GM20000 (cell line): ENCODE measurements at places on chromosomes 5 and 9.

DNA sequence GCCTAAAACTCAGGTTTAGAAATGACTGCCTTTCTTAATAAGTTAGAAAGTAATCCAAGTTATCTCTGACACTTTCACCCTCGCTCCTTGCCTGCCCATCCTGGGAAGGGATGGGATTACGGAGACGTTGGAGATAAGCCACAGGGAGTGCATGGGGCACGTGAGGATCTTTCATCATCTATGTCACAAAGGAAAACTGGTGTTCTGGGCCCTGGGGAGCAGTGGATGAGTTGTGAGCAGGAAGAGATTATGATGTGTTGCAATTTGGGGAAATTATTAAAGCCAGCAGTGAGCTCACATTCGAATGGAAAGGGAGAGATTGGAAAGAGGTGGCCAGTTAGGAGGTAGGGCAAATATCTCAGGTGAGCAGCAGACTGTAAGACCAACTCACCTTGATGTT, 12.8 kb downstream of the AFAP1L1 start:
- DNase-seq = no peak

GRCh38 chr5:52010454-52010853, 627.2 kb downstream of the ISL1 start:
- no peak for DNase-seq

DNA sequence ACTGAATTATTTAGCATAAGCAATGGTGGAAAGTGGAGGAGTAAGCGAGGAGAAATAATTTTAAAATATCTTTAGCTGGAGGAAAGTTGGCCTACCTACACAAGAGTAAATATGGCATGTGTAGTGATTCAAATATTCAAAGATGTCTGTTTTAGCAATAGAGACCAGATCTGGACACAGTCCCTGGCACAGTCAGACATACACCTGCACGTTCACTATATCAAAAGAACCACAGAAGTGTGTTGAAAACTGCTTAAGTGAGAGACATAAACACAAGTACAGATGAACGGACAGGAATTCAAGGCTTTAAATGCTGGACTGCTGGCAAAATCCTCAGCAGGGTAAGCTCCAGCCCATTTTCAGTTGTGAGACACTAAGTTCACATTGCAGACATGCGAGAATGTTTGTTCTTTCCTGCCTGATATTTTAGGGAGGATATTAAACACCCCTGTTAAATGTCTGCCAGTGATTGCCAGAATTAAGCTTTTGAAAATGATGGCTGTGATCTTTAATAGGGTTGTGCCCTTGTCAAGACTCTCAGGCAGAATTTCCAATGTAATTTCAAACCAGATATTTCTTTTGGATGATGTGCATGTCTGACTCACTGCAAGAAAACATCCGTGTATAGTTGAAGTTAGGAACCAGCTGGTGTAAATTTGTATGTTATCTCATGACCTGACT, 810.6 kb downstream of the TLE4 start:
- DNase-seq = no peak

DNA sequence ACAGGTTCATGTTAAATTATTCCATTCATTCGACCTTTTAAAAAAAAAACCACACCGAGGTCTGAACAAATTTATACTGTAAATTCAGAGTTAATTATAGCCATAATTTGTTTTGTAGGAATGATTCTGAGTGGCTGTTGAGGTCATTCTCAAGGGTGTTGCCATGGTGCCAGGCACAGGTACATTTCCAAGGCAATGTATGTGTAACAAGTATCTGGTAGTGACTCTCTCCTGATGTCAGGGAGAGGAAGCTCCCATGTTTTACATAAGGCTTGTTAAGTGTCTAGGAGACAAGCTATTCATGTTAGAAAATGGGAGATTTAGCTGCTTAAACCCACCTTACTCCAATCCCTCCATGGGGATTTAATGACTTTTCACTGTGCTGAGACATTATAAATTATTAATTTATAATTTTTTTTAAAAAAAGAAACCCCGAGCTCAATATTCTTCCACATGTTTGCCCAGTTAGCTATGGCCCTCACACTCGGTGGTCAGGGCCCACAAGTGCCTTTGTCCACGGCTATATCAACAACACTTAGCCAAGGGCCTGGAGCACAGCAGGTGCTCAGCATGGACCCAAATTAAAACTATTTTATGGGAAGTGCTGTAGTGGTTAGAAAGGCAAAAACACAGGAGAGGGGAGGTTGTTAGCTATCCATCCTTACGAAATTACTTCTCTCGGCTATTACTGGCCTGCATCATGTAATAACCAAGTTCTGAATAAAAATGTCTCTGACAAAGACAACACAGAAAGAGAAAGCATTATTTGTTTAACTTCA, 154.6 kb upstream of the GNA14 start:
- no peak for DNase-seq

DNA sequence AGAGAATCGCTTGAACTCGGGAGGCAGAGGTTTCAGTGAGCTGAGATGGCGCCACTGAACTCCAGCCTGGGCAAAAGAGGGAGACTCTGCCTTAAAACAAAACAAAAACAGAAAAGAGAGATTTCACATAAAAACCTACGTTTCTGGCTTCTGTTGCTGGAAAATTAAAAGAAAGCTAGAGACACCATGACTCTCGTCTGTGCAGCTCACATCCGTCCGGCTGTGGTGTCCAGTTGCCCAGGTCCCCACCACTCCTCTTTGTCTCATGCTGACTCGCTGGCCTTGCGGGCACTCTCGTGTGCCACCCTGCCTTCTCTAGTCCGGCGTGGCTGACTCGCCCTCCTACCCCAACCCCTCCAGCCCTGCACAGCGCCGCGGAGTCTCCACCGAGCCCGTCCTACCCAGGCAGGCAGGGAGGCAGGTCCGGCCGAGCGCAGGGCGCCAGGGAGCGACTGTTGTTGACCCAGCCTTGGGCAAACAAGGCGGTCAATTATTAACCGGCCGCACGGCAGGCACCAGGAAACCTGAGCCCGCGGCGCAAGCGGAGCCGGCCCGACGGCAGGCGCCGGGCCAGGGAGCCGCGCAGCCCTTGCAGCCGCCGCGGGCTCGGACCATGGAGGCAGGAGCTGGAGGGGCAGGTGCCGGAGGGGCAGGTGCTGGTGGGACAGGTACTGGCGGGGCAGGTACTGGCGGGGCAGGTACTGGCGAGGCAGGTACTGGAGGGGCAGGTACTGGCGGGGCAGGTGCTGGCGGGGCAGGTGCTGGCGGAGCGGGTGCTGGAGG, at the start of gene PRRT1B:
Gene PRRT1B (plus strand): TSS at position 521 of the 783 bp plus-strand sequence. CDS start 93 bp downstream, at position 614.
- no peak for DNase-seq

DNA sequence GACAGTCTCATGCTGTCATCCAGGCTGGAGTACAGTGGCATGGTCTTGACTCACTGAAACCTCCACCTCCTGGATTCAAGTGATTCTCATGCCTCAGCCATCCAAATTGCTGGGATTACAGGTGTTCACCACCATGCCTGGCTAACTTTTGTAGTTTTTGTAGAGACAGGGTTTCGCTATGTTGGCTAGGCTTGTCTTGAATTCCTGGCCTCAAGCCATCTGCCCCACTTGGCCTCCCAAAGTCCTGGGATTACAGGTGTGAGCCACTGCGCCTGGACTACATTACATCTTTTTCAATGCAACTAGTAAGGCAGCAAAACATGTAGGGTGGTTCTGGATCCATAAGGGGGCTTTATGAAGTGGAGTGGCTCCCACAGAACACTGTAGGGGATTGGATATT, 29.6 kb upstream of the RASGEF1C start:
- DNase-seq = no peak

DNA sequence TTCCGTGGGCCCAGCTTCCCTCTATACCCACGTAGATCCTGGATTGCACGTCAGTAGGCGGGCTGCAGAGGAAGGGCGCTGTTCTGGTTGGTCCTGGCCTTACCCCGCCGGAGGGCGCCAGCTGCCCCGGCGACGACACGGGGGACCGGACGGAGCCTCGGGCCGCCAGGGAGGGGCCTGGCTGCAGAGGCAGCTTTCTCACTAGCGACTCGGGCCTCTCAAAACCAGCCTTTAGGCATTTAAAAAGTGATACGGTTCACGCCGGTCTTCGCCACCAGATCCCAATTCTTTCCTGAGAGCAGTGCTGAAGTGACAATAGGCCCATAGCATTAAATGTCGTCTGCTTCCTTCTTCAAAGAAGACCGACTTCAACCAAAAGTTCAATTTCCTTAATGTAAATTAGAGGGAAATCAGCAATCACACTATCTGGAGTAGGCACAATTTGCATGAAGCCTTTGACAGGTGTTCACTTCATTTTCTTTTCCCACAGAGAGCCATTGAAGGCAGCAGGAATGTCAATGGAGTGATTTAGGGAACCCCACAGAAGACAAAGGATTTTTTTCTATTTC, 17.6 kb upstream of the UBE2D2 start:
- DNase-seq = peak; percentile 83

DNA sequence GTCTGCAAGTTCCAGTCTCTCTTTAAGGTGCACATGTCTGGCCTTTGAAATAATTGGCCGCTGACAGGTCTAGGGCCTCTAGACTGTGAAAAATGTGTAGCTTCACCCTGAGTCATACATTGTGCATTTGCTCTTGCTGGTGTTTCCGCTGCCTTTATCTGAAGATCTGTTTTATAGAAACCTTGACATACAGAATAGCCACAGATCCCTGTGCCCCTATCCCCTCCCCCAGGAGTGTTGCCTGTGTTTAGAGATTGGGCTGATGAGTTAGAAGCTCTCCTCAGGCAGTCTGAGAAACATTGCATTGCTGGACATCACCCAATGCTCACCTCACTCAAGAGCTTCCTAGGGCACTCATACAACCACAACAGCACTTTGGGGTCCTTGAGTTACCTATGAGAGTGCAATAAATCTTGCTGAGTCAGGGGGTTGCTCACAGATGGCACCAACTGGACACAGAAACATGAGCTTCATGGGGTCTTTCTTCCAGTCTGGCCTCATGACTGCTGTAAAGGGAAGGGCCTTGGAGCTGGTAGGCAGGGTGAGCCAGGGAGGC, 3.8 kb upstream of the ZNF782 start:
- no peak for DNase-seq

- no peak for DNase-seq
Observed at GRCh38 chr5:104817127-104817526, 1254.5 kb upstream of the NUDT12 start.

DNA sequence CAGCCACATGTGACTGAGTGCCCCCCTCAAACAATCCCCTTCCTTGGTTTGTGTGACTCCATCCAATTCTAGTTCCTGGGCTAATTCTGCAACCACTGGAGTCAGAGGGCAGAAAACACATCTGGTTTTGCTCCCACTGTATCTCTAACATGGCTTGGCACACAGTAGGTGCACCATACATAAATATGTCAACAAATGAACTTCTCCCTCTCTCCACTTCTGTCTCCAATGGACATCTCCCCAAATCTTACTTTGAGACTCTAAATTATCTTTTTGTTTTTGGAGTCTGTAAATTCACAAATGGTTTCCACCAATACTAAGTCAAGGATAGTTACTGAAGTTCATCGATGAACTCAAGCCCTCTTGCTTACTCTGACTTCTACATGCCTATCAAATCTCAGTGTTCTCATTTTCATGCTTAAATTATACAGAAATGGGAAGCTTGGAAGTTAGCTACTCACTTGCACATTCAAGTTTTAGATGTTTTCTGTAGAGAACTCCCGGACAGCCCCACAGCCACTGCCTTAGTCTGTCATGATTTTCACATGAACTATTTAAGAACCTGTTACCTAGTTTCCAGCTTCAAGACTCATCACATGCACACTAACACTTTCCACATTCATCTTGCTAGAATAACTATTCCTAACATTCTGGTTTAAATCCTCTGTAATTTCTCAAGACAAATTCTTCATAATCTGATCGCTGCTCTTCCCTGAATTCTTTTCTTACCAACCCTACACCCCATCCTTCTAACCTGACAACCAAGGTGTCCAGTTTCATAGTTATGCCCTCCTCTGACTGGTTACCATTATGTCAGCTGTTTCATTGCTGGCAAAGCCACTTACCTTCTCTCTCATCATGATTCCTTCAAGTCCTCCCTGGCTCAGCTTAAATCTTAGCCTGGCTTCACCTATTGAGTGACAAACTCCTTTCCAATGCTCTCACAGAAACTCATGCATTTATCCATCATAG, 6.0 kb downstream of the RPL37 start:
- no peak for DNase-seq

DNA sequence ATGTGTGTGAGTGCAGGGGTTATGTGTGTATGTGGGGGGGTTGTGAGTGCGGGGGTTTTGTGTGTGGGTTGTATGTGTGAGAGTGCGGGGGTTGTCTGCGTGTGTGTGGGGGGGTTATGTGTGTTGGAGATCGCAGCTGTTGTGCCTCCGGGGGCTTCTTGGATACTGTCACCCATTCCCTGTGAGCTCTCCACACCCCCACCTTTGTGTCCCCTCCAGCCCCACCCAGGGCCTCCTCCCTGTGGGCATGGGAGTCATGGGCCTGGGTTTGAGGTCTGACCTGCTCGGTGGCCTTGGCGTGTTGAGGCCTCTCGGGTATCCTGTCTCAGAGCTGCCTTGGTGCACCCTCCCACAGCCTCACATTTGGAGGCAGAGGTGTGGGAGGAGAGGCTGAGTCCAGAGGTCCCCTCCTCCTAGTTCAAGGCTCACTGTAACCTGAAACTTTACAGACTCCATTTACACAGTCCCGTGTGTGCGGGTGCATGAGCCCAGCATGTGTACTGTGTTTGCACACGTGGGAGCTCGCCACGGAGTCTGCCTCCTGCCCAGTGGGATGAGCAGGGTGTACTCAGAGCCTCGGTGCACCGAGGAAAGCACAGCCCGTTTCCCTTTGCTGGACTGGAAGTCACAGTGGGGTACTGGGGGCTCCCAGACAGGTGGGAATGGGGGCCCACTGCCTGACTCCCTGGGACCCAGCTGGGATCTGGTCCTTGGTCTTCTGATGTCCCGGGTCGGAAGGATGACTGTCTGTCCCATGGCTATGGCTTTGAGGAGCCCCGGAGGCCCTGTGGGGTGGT, 43.4 kb downstream of the RXRA start:
- DNase-seq = no peak

GRCh38 chr9:5575000-5575399, 53.9 kb upstream of the RIC1 start:
- DNase-seq = no peak

GRCh38 chr5:14588758-14589543, 7.4 kb downstream of the OTULINL start:
- DNase-seq = no peak

DNA sequence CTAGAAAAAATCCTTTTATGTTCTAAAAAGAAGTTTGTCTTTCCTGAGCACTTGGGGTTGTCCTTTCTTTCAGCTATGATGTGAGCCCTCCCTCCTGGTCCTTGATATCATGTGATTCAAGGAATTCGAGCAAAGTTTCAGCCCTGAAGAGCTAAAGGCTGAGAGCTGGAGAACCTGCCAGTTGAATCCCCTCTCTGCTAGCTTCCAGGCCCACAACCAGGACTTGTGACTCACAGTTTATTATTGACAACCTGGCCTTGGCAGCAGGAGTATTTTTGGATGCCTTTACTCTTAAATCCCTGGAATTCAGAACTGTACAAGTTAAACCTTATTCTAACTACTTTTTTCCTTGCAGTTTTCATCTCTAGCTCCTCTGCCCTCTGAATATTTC, 182.8 kb downstream of the SPOCK1 start:
- DNase-seq = no peak

- DNase-seq = no peak
Observed at GRCh38 chr5:82018462-82018861, 46.6 kb downstream of the ATG10 start.
